CD4-positive, alpha-beta T cell treated with Interleukin-15 for 4 hours (primary cell): ENCODE measurements at places on chromosomes 1 and 21.
A peak's percentile ranks its signal among the peaks of the same experiment; 100 is the strongest.

DNA sequence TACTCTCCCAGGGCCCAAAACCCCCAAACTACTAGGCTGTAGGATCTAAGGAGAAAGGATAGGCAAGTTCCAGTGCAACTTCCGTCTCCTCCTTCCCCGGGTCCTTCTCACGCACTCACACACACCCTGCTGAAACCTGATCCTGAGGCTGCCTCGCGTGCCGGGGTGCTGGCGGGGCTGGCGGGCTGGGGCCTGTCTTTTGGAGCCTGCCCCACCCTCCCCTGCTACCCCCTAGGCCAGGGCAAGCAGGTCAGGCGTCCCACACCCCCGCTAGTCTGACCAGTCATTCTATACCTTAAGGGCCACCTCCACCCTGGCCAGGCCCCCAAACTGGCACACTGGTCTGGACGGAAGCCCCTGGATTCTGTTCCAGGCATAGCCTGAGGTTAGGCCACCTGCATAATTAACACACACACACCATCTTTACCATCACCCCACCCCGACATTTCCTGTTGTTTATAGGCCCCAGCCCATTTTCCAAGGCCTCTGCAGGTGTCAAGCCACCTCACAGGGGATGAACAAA is 48.3 kb upstream of the ARTN start:
- DNase-seq = no peak

GRCh38 chr1:164720440-164721227 is 161.7 kb downstream of the PBX1 start:
- DNase-seq = no peak

DNA sequence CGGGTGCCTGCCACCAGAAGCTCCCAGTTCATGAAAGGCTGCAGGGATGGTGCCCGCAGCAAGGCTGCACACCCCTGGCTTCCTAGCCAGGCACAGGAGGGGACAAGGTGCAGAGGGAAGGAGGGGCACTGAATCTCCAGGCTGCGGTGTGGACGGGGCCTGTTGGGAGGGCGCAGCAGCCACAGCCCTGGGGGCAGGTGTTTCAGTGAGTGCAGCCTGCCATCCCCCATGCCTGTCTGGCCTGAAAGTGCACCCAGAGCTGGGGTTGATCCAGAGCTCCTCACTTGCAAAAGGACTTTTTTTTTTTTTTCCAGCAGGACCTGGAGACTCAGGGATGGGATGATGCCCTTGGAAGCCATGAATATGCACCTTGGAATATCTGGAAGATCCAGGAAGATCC is 153.7 kb upstream of the C1orf174 start:
- no peak for DNase-seq

- no peak for DNase-seq
Observed at GRCh38 chr21:41439248-41439647, 13.2 kb downstream of the MX1 start.

DNA sequence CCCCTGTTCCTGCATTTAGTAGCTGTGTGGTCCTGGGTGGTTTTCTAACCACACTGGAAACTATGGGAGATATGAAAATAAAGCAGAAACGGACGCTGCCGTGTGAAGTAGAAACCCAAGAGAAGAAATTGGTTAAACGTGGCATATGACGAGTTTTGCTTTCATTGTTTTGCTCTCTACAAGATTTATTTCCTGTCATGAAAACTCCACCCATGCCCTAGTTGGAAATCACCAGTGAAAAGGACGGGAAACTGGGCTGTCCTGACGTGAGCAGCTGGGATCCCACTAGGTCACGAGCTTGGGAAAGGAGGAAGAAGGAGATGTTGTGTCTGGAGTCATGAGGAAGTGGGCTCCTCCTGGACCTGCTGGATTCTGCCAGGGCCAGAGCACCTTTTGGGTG is 120.8 kb upstream of the GADD45A start:
- DNase-seq = no peak

GRCh38 chr1:226268421-226269124 is 40.4 kb downstream of the LIN9 start:
- DNase-seq = no peak

DNA sequence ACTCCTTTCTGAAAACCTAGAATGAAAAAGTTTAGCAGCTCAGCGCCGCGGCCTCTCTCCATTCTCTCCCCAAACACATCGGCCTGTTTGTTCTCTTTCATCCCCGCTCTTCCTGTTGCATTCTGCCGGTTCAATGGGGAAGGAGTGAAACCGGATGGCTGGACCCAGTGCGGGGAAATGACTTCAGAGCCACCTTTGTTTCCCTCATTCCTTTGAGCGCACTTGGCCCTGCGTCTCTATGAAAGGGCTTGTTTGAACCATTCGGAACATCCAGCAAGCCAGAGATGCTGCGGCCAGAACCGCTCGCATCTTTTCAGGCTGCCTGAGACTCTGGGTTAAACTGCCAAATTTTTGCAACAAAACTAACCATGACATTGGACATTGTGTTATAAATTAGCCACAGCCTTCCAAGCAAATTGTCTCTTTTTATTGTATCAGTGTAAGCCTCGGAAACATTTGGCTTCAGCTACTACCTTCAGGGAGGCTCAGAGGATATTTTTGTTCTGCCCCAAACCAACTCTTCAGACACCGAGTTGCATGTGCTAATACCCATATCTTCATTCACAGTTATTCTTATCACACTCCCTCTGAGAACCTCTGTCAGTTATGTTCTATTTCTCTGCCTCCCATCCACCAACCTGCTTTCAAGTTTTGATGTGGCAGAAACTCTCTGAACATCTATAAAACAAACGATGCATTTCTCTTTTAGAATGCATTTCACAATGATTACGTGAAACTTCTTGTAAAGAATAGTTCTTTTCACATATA is 5.1 kb upstream of the OLIG1 start:
- no peak for DNase-seq

DNA sequence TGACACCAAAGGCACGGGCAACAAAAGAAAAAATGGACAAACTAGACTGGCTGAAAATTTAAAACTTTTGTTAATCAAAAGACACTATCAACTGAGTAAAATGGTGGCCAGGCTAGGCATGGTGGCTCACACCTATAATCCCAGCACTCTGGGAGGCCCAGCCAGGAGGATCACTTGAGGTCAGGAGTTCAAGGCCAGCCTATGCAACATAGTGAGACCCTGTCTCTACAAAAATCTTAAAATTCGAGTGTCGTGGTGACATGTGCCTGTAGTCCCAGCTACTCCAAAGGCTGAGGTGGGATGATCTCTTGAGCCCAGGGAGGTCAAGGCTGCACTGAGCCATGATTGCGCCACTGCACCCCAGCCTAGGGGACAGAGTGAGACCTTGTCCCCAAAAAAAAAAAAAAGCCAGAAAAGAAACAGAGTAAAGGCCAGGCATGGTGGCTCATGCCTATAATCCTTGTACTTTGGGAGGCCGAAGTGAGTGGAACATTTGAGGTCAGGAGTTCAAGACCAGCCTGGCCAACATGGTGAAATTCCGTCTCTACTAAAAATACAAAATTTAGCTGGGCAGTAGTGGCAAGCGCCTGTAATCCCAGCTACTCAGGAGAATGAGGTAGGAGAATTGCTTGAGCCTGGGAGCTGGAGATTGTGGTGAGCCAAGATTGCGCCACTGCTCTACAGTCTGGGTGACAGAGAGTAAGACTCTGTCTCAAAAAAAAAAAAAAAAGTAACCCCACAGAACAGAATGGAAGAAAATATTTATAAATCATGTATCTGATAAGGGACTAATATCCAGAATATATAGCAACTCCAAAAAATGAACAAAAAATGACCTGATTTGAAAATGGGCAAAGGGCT is 8.0 kb downstream of the TUT4 start:
- DNase-seq = no peak

GRCh38 chr1:2081326-2081885 is 31.2 kb downstream of the PRKCZ start:
- no peak for DNase-seq

GRCh38 chr1:247077876-247078257 is 744 bp downstream of the ZNF670 start:
- DNase-seq = no peak

GRCh38 chr1:189315035-189315901 is 1162.4 kb downstream of the BRINP3 start:
- DNase-seq = no peak

GRCh38 chr1:180530501-180530900 is 28.1 kb upstream of the ACBD6 start:
- DNase-seq = no peak

DNA sequence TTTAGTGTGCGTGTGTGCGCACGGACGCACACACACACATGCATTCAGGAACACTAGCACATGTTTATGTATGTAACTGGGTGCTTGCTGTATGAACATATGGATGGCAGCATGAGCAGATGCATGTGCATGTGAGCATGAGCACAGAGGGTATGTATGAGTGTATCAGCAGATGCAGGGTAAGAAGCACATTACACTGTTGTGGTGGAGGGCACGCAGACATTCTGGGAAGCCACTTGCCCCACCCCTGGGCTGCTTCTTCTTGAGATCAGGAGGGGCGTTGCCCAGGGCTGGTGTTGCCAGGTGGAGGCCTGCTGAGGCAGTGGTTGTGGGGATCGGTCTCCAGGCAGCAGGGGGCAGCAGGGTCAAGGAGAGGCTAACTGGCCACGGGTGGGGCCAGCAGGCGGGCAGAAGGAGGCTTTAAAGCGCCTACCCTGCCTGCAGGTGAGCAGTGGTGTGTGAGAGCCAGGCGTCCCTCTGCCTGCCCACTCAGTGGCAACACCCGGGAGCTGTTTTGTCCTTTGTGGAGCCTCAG is 3.9 kb upstream of the P3R3URF start:
- DNase-seq = no peak

DNA sequence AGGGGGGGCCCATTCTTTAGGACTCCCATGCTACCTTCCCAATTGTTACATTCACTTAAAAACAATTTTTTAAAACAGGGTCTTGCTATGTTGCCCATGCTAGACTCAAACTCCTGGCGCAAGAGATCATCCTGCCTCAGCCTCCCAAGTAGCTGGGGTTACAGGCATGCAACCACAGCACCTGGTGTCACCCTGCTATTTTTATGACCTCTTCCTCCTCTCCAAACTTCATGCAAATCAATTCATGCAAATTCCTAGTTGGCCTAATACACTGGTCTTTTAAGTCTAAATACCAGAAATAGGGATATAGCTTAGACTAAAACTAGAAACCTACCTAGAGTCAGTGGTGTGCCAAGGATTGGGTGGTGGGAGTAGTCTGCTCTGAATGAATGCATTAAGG is 30.1 kb downstream of the CDKN2C start:
- DNase-seq = no peak

GRCh38 chr1:226690460-226690982 is 48.6 kb downstream of the ITPKB start:
- DNase-seq = no peak

GRCh38 chr1:212595787-212596714 is 12.5 kb upstream of the ATF3 start:
- DNase-seq = peak; percentile 82

- DNase-seq = no peak
Observed at GRCh38 chr21:18152371-18152770, 92.3 kb upstream of the CHODL start.

GRCh38 chr21:41068496-41068895 is 99.5 kb upstream of the BACE2 start:
- no peak for DNase-seq

DNA sequence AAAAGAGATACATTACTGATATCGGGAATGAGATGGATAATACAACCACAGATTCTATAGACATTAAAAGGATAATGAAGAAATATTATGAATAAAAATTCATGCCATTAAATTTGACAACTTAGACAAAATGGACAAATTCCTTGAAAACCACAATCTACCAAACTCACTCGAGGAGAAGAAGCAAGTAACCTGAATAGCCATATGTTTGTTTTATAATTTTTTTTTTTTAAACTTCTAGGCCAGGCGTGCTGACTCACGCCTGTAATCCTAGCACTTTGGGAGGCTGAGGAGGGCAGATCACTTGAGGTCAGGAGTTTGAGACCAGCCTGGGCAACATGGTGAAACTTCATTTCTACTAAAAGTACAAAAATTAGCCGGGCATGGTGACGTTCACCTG is 327.9 kb downstream of the VAV3 start:
- no peak for DNase-seq

DNA sequence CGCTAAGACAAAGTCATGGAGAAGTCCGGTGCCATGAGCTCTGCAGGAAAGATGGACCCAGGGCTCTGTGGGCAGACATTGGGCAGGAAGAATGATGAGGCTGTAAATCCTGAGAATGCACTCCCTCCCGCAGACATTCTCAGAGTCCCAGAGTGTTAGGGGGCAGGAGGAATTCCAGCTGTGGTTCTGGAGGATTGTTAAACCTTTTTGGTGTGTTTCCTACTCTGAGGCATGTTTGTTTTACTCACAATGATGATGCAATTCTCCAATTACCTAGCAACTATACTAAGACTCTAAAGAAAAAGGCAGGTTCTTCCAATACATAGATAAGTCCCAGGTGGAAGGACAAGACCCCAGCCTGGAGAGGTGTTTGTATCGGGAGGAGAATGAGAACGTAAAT is 2.8 kb upstream of the CAPN9 start:
- no peak for DNase-seq

GRCh38 chr1:243798726-243799125 is 51.3 kb downstream of the AKT3 start:
- DNase-seq = peak; percentile 10

DNA sequence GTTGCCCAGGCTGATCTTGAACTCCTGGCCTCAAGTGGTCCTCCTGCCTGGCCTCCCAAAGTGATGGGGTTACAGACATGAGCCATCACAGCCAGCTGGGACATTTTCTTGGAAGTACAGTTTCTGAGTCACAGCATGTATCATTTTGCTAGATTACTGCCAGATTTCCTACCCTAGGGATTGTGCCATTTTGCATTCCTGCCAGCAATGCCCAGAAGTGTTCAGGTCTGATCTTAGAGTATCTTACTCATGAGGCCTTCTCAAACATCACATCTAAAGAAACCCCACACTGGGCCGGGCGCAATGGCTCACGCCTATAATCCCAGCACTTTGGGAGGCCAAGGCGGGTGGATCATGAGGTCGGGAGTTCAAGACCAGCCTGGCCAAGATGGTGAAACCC is 10.2 kb downstream of the BMP8A start:
- DNase-seq = no peak

DNA sequence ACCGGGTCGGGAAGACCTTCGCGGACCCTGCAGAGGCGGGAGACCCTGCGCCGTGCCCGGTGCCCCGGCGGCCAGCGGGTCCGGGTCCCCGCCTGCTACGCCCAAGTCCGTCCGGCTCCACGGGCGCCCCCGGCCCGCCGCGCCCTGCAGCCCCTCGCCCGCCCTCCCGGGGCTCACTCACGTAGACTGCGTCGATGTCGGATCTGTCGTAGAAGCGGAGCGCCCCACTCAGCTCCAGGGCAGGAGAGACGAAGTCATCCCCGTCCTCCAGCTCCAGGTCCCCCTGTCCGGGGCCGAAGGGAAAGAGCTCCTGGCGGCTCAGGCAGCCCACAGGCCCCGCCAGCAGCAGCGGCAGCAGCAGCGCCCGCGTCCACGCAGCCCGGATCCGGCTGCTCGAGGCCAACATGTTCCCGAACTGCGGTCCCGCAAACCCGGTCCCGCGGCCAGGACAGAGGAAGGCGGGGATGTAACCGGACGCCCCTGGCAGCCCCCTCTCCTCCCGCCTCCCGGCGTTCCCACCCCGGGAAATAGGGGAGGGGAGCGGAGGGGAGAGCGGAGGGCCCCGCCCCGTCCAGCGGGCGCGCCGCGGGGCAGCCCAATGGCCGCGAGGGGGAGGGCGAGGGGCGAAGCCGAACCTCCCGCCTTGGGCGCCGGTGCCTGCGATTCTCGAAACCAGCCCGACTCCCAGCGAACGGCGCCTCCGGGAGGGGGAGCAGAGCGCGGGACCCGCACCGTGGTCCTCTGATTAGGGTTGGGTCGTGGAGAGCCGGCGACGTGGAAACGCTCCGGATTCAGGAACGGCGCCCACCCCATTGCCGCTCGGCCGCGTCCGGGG is at the start of gene NID1:
NID1 (minus strand) TSS at position 417 of the 835 bp plus-strand sequence; CDS start at position 406, 11 bp downstream.
- no peak for DNase-seq
